ENCODE measurements at places on chromosomes 3 and 15.

DNA sequence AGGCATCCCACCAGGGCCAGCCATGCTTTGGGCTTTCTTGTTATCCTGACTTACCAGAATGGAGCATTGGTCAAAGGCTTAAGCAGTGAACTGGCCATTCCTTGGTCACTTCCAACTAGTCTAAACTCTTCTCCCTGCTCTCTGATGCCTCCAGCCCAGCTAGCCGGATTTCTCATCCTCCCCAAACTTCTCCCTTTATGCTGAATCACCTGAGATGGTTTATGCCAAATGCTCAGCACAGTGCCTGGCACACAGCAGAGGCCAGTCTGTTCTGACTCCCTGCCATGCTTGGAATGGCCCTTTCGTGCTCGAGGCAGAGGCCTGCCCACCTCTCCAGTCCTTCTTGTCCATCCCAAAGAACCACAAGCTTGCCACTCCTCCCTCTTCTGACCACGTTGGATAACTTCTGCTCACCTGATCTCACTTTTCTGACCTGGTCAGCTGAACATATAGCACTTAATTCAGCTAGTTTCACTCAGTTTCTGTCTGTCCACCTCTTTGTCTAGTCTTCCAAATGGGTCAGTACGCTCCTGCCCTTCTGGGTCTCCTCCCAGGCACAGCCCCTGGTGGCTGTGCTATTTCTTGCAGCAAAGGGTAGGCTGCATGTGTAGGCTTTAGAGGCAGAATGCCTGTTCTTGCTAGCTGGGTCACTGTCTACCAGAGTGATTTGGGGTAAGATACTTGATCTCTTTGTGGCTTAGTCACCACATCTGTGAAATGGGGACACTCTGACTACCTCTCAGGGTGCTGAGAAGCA lies 2.2 kb upstream of the RBP1 start:
- DNase-seq: no peak

- no peak for DNase-seq
These were observed 1570.1 kb downstream of the SI start for GRCh38 chr3:163508206-163508605.

DNA sequence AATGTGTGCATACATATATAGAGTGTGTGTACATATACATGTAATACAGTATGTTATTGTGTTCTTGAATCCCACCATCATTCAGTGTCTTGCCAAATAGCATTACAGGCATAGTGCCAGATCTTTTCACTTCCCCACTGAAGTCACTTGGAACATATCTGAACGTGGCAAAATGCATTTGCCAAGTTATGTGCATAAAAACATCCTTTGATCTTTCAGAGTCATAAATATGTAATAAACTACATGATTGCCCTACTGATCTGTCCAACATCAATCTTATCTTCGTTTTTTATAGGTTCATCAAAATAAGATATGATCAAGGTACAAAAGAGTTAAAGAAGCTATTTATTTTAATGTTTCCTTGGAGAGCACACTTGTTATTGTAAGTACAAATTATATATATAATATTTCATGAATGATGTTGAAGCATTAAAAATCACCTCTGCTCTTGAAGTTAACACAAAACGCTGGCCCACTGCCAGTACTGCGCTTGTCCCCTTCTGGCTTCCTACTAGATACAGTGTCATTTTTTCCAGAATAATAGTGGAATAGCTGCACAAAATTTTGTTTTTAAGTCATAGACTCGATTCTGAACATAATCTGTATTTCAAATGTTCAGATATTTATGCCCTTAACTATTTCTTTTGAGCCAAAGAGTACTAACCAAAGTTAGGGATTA lies 549.5 kb upstream of the ARRDC4 start:
- no peak for DNase-seq

DNA sequence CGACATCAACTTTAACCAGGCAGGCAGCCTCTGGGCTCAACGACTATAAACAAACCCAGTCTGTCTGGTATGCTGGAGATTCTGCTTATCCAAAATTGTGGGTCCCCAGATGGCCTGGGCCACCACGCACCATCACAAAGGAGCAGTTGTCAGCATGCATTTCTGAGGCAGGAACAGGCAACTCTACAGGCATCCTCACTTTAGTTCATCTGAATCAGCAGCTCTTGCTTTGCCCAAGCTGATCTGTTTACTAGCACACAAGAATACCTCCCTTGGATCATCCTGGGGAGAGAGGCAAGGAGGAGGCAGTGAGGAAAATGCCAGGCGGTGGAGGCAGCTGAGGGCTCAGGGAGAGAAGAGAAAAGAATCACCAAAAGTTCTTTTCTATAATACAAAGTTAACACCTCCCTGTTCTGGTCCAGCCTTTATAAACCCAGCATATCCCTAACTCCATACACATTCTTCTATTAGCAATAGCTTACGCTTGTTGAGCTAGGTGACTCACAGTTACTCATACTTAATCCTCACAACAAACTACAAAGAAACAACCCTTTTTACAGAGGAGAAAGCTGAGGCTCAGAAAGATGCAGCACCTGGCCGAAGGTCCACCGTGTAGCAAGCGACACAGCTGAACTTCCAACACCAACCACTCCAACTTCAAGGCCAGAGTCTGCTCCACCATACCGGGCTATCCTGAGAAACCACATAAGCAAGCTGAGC lies 33.6 kb downstream of the ZDHHC3 start:
- no peak for DNase-seq

GRCh38 chr15:68441045-68441743 lies 9.2 kb upstream of the ITGA11 start:
- DNase-seq: no peak

DNA sequence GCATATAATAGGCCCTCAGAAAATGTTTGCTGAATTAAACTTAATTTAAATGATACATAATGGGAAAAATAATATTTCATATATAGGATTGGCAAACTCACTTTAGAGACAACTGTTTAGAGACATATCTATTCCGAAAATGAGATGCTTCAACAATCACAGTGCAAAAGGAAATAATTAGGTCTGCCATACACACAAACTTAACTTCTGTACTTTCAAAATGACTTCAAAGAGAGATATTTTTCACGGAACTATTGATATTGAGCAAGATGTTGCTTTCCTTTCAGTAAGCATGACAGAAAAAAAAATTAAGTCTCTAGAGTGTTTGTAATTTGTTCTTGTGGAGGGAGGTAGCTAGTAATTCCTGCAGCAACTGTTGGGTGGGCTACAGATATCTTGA lies 769.5 kb downstream of the TUSC7 start:
- DNase-seq: no peak

GRCh38 chr3:195863121-195864061 lies 45.0 kb downstream of the TNK2 start:
- peak; percentile 64 for DNase-seq

- no peak for DNase-seq
These were observed 1020.3 kb downstream of the NAALADL2 start for GRCh38 chr3:175879417-175879816.

GRCh38 chr15:71301958-71302621 lies 186.8 kb downstream of the THSD4 start:
- no peak for DNase-seq

- no peak for DNase-seq
These were observed 1080.5 kb downstream of the IGSF11 start for GRCh38 chr3:117954131-117954530.

DNA sequence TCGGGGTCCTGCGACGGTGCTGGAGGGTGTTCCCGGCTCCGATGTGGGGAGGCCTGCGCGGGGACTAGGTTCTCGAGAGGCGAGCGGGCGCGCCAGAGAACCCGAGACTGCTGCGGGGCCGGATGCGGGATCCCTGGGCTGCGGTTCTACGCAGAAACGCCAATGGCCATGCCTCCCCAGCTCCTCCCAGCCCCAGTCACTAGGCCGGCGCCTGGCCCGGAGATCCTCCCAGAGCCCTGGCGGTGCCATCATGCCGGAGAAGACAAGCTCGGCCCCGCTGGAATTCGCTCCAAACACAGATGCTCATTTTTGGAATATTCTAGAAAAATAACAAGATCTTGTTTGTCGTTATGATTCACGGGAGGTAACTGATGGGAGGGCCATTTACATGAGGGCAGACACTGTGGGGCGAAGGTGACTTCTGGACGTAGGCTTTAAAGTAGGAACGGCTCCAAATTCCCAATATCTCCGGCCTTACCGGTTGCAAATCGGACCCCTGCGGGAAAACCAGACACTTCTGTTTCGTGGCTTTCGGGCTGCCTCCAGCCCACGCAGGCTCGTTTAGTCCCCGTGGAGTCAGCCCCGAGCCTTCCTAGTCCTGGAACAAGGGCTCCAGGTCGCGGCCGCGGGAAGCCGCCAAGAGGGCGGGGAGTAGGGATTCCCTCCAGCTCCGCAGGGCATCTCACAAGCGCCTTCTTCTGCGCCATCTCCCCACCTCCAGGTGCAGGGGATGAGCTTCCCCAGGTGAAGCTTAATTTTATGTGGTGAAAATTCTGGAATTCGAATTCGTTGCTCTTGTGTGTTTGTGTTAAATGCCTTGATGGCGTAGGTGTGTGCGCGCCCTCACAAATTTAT lies 74.8 kb upstream of the POLG start:
- DNase-seq: no peak

DNA sequence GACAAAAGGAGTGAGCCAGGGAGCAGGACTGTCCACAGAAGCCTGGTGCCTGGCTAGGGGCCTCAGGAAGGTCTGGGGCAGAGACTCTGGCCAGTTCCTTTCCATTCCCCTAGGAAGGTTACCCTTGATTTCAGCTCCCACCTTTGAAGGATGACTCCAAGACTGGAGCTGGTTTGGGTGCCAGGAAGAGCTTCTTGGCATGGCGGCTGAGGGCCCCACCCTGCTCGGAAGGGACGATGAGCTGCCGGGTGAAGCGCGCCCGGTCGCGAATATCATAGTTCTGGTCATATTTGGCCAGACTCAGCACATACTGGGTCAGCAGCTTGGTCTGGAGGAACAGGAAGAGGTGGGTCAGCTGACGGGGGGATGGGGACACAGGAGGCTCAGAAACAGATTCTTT lies 19.4 kb upstream of the CPEB1 start:
- no peak for DNase-seq

- no peak for DNase-seq
These were observed 118.0 kb upstream of the MEF2A start for GRCh38 chr15:99447497-99448371.

GRCh38 chr3:61269435-61269834 lies 18.2 kb upstream of the FHIT start:
- DNase-seq: no peak
